NCI-H1417 (cell line): ENCODE measurements at places on chromosomes 4 and X.

- DNase-seq, result no peak
Measured at GRCh38 chrX:12825801-12826200, 34.6 kb downstream of the PRPS2 start.

DNA sequence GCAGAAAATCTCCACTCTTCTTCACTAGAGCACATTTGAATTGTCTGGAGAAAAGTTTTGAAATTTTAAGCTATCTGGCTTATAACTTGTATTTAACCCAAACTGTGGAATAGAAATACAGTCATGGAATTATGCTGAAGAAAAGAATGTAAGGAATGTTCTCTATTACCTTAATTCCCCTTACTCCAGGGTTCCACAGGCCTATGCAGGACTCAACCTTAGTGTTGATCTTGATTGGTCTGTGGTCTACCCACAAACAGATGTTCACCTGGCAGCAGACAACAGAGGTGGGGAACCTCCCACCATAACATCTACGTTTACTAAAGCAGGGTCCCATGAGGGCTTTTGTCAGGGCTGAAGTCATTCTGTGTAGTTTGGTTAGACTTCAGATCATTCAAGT, 189.3 kb upstream of the GPRIN3 start:
- no peak for DNase-seq

- DNase-seq, result no peak
Measured at GRCh38 chr4:67141586-67141985, 403.7 kb downstream of the CENPC start.

DNA sequence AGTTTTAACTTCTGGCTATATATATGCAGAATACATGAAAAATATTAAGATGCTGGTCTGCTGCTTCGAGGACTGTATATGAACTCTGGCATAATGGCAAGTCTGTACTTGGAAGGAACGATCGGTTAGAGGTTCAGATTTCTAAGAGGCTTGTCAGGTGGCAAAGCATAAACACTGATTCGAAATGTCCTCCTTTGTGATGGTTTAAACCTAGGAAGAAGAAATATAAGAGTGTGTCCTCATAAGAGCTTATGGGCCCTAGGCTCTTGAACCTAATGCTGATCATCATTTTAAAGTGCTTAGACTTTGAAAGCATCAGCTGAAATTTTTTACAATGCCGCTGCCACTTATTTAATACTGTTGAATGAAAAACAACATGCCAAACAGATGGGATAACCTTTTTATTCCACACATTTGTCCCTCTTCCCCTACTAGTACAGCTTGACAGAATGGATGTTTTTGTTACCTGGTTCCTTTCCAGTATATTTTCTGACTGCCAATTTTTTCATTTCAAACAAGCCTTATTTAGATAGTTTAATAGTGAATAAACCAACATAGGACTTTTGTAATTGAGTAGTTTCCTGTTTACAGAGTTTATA, 8.8 kb downstream of the SPRY1 start:
- peak; percentile 42 for DNase-seq

DNA sequence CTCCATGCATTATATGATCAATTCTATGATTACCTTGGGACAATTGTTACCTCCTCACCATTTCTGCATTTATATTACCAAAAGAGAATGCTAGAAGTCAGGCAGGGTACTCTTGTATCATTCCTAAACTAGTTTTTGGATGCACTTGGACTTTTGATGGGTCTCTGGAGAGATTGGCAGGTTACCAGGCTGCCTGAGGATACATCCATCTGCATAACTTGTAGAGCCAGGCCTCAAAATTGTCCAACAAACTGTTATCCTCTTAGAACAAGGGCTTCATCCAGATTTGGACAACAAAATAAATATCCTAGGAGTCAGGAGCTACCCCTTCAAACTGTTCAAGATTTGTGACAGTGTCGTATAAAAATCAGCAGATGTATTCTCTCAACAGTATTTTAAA, 326.1 kb downstream of the IL15 start:
- no peak for DNase-seq

DNA sequence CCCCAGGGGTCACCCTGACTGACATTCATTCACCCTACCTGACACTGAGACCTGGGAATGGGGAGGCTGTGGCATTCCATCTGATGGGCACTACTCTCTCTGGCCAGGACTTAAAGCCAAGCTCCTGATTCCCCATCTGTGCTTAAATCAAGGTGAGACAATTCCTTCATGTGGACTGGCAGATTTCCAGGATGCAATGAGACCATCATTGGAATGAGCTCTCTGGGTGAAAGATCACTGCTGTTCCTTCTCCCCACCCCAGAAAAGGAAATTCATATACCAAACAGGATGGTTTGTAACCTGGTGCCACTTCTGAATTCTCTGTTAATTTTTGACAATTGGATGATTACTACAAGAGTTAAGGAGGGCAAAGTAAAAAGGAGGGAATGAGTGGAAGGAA, 354.8 kb downstream of the MID1IP1 start:
- DNase-seq, result no peak

GRCh38 chr4:17058916-17059741, 160.7 kb upstream of the LDB2 start:
- no peak for DNase-seq

DNA sequence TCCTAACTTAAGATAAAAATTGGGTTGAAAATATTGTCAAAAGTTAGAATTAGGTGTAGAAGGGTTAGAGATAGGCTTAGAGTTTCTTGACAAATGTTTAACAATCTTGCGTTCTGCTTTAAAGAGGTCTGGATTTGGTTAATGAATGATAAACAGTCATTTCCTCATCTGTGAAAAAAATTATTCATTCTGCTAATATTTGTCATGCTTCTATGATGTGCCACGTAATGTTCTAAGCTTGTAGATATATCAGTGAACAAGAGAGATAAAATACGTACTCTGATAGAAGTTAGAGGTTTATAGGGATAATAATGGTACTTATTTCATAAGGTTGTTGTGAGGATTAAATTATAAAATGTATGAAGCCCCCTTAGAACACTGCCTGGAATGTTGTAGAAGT, 443.0 kb upstream of the GALNT7 start:
- no peak for DNase-seq

- peak; percentile 84 for DNase-seq
Measured at GRCh38 chrX:37060999-37061398, 52.8 kb downstream of the FAM47C start.

- DNase-seq, result no peak
Measured at GRCh38 chrX:134552351-134552750, 92.4 kb downstream of the HPRT1 start.

GRCh38 chr4:185803022-185803421, 9.0 kb downstream of the SORBS2 start:
- DNase-seq, result no peak

GRCh38 chrX:115399306-115399705, 109.8 kb downstream of the LUZP4 start:
- peak; percentile 22 for DNase-seq
